ENCODE measurements at places on chromosomes 1 and 21.

GRCh38 chr1:79614762-79615161 lies 608.2 kb upstream of the ADGRL4 start:
- DNase-seq = no peak

GRCh38 chr1:209455145-209455544 lies 128.4 kb upstream of the CAMK1G start:
- DNase-seq = no peak

- DNase-seq = no peak
Measured at GRCh38 chr1:54400329-54400728, 5.9 kb downstream of the SSBP3 start.

DNA sequence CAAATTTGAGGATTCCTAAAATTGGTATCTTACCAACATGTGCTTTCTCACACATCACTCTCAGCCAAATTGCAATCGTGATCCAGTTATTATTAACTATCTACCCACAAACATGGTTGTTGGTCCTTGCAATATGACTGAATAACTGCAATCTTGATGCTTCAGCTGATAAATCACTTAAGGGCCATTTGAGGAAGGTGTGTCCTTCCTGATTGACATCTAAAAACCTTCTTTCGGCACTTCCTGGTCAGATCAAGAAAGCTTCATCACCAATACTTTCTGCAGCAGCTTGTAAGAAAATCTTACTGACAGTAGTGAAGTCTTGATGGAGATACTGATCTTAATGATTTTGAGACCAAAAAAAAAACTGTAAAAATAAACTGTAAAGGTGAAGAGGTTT lies 48.5 kb upstream of the KCTD3 start:
- no peak for DNase-seq
